ENCODE measurements at places on chromosomes 3 and 15. TPM values are rescaled to one million over a fixed set of nuclear protein-coding genes. Genes with fewer than 3 reads are reported as not detected.
A peak's percentile ranks its signal among the peaks of the same experiment; 100 is the strongest.

BNC1 gene
- not detected for total RNA-seq

CAMP gene
- total RNA-seq: not detected

CLDN18 gene
- total RNA-seq: not detected

GOLGA6A gene
- not detected for total RNA-seq

- DNase-seq: peak; percentile 40
Measured at GRCh38 chr3:195718477-195718984, 2.2 kb upstream of the MUC20 start.

DNA sequence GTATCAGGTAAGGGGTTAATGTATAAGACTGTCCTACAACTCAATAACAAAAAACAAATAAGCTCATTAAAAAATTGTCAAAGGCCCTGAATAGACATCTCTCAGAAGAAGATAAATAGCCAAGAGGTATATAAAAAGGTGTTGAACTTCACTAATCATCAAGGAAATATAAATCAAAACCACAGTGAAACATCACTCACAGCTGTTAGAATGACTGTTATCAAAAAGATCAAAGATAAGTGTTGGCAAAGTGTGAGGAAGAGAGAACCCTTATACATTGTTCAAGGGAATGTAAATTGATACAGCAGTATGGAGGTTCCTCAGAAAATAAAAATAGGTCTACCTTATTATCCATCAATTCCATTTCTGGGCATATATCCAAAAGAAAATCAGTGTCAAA, 95.5 kb downstream of the FILIP1L start:
- no peak for DNase-seq

DNA sequence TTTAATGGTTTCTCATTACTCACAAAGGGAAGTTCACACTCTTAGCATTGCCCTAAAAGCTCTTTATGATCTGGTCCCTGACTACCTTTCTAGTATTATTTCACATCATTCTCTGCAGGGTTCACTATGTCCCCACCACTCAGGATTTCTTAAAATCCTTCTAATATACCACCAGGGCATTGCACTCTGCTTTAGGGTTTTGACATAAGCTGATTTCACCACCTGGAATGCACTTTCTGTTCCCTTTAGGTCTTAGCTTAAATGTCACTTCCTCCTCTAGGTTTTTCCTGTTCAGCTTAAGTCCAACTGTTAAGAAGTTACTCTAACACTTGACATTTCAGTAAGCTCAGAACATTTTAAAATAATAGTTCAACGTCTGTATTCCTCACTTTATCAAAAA, 81.7 kb downstream of the HCN4 start:
- no peak for DNase-seq

GRCh38 chr15:68310178-68310803, 32.7 kb downstream of the FEM1B start:
- DNase-seq: no peak

GRCh38 chr15:77024273-77025082, 29.6 kb downstream of the PSTPIP1 start:
- peak; percentile 60 for DNase-seq

- DNase-seq: peak; percentile 29
Measured at GRCh38 chr3:107045791-107046190, 331.4 kb upstream of the CCDC54 start.

GRCh38 chr3:183327343-183327742, 74.3 kb downstream of the B3GNT5 start:
- DNase-seq: no peak

All from SK-MEL-5 (cell line).